ENCODE measurements at places on chromosomes 11 and 22. TPM values are rescaled to one million over a fixed set of nuclear protein-coding genes. Genes with fewer than 3 reads are reported as not detected.

Gene YAP1
- total RNA-seq, result 19.3 TPM

DNA sequence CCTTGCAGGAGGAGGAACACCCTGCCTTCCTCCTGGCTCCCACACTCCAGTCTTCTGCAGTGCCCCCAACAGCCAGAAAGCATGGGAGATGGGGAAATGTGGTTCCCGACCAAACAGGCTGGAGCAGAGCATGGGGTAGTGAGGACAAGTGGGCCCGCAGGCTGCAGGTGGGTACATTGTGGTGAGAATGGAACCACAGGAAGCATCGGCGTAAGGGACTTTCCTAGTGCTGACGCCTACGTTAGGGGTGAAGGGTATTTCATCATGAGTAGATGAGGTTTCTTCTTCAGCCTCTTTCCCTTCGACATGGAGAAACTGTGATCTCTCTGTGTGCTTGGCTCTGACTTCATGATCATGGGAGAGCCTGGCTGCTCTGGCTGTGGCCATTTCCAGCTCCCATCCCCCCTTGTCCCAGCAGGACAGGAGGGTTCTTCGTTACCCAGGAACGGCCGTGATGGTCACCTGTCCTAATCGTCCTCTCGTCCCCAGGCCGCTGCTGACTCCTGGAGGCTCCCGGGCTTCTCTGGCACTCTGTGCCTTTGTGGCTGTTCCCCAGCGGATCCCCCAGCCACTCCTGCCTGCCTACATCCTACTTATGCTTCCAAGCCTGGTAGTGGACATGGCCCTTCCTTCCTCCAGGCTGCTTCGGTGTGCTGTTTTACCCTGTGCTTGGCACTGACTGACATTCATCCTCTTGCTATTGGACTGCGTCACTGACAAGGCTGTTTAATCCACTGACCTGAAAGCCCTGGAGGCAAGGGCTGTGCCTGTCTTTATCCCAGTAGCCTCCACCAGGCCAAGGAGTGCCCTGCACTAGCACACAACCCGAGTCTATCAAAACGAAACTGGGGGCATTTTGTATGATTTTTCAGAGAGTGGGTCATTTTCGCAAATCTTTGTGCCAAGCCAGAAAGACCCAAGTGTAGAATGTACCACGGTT is 65.2 kb upstream of the CECR2 start:
- no peak for DNase-seq

DNA sequence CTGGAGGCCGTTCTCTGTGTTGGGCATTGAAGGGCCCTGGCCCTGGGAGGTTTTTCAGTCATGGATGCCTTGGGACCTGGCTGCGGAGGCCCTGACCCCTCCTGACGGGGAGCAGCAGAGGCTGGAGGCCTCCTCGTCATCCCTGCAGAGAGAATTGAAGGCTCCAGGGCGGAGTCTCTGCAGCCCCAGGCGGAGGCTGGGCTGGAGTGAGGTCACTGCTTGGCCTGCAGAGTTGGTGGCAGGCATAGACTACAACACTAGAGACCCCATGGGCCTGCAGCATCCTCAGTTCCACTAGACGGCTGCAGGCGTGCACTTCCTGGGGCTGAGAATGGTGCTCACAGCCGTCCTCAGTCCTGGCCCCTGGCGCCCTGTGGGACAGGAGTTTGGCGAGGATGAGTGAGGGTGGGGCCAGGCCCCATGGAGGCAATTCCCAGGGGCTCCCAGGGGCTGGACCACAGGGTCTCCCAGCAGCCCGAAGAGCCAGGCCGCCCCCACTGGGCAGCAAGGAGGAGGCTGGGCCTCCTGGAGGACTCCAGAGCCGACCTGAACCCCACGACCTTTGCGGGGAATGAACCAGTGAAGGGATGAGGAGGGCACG is 1194.9 kb downstream of the BRD1 start:
- no peak for DNase-seq

DNA sequence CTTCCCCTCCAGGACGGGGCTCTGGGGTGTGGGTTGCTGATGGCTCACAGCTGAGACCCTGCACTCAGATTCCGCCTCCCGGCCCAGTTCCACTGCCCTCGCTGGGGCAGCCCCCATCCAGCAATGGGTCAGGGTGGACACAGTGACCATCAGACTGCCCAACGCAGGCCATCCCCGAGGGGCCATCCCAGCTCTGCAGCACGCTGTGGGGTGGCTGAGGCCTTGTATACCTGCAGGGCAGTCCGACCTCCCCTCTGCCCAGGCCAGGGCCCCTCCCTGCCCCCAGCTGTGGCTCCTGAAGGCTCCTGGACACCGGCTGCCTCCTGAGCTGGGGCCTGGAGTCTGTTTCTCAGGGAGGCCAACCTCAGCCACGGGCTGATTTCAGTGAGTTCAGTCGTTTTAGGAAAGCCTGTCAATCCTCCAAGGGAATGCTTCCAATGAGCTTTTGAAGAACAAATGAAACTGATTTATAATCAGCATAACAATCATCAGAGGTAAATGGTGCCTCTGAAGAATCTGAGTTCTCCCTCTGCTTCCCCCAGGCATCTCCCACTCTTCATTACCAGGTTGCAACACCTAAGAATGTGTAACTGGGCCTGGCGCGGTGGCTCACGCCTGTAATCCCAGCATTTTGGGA is 95.1 kb downstream of the CELSR1 start:
- no peak for DNase-seq

DNA sequence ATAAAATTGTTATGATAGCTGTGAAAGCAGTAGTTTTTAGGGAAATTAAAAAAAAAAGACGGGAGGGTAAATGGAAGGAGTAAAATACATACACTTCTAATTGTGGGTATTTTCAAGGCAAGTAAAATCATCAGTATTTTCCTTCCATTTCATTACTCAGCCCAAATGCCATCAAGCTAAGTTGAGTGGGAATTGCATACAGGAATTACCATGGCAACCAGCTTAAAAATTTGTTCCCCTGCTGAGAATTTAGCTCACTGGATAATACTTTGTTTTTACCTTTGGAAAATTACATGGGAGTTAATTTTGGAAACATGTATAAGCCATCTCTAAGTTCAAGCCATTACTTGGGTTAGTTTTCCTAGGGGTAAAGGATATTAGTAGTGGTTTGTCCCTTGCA is 1873.4 kb downstream of the LRRC4C start:
- DNase-seq, result no peak

- peak; percentile 52 for DNase-seq
Observed at GRCh38 chr11:10072841-10073240, 221.2 kb downstream of the SBF2 start.

- DNase-seq, result no peak
Observed at GRCh38 chr11:86703987-86704386, 31.6 kb upstream of the ME3 start.

- DNase-seq, result no peak
Observed at GRCh38 chr22:19874307-19875060, 19.8 kb upstream of the GNB1L start.
